ENCODE measurements at places on chromosomes 2 and 18.
A peak's percentile ranks its signal among the peaks of the same experiment; 100 is the strongest.

GRCh38 chr2:150204451-150204850 is 283.0 kb downstream of the RND3 start:
- DNase-seq = no peak

DNA sequence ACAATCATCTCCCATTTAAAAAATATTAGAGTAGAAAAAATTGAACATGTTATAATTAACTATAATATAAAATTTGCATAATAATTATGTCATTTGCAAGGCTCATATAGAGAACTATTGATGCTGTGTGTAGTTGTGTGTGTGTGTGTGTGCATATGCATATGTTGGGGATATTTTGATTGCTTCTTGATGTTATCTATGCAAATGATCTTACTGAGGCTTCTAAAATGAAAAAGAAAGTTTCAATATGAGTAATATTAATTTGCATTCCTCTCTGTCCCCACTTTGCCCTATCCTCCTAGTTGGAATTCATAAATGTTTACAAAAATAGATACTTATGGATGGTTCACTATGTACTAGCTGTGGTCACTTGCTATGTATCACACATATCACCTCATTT is 523.3 kb downstream of the TRIB2 start:
- no peak for DNase-seq

DNA sequence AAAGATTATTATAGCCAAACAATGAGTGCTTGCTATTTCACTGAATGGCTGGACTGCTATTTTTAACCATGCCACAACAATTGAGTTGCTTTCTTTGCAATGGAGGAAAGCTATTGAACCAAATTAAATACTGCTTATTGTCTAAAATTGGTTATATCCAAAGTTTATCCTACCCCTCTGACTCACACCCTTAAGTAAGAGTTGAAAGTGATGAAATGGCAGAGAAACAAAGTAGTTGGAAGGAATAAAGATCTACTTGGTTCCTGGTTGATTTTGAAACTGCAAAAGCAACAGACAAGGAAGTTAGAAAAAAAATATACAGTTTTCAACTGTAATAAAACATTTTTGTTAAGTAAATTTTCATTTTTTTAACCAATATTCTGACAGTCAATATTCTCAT is 47.5 kb downstream of the EML4 start:
- DNase-seq = no peak

DNA sequence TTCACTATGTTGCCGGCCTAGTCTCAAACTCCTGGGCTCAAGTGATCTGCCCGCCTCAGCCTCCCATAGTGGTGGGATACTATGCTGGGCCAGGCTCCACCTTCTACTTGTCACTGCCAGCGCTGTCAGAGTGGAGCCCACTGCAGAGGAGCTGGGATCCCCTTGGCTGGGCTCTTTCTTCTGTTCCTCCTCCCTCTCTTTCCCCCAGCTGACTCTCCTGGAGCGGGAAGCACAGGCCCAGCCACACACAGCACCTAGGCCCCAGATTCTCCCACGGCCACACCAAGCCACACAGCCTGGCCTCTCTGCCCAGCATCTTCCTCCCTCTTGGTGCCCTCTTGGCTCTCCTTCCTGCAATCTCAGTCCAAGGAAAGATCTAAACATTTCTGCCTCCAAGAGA is 3.7 kb upstream of the GAREM2 start:
- DNase-seq = no peak

- no peak for DNase-seq
These were observed 17.0 kb downstream of the DCAF17 start for GRCh38 chr2:171451074-171451473.

- no peak for DNase-seq
These were observed 162.4 kb downstream of the SCG2 start for GRCh38 chr2:223439786-223440185.

GRCh38 chr2:36069074-36069473 is 286.5 kb upstream of the CRIM1 start:
- DNase-seq = no peak

- DNase-seq = no peak
These were observed 205.2 kb upstream of the RGPD4 start for GRCh38 chr2:107621186-107622165.

DNA sequence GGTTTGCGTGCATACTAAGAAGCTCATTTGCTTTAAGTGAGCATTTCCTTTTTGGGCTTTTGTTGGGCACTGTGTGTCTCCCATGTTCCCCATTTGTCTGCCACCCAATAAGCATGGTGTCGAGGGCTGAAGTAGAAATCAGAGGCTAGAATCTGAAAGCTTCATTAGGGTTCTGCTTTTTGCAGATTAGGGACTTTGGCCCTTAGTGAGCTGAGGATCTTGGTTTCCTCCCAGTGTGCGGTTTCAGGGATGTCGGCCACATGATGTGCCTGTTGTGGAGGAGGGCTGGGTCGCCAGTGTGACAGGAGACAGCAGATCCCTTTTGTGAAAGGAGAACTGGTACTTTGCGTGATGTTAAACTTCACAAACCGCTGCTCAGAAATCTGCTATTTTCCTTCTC is 41.1 kb downstream of the PLEKHB2 start:
- DNase-seq = no peak

DNA sequence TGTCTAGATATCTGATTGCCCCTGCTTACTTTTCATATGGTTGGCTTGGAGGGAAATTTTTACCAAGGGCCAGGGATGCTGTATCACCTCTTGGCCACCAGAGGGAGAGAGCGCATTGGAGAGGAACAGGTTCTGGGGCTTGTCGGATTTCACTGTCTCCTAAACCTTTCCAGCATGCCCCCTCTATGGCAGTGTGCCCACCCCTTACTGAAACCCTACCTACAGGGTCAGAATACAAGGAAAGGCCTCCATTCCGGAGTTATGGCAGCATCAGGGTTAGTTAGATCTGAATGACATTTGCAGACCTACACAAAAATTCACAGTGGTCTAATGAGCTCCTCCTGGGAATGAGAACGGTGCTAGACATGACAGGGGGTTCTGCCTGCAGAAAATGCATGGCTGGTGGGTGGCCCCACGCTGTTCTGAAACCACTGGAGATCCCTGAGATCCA is 5.8 kb downstream of the SLC14A2 start:
- DNase-seq = peak; percentile 7

- no peak for DNase-seq
These were observed 48.7 kb upstream of the NBEAL1 start for GRCh38 chr2:202965810-202966460.

DNA sequence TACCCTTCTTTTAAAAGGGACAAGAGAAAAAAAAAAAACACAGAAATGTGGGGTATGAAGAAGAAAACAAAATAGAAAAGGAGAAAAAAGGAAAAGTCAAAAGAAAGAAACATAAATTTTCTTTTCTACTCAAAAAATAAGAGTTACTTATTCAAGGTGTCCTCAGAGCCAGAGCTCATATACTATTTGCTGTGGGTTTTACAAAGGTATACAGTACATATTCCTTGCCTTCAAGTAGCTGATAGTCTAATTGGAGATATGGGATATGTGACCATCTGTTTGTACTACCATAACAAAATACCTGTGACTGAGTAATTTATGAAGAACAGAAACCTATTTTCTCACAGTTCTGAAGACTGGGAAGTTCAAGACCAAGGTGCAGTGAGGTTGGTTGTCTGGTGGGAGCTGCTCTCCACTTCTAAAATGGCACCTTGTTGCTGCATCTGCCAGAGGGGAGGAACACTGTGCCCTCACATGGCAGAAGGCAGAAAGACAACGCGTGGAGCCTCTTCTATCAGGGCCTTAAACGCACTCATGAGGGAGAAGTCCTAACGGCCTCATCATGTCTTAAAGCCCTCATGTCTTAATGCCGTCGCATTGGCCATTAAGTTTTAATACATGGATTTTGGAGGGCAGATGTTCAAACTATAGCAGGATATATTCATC is 33.9 kb downstream of the NBAS start:
- no peak for DNase-seq

DNA sequence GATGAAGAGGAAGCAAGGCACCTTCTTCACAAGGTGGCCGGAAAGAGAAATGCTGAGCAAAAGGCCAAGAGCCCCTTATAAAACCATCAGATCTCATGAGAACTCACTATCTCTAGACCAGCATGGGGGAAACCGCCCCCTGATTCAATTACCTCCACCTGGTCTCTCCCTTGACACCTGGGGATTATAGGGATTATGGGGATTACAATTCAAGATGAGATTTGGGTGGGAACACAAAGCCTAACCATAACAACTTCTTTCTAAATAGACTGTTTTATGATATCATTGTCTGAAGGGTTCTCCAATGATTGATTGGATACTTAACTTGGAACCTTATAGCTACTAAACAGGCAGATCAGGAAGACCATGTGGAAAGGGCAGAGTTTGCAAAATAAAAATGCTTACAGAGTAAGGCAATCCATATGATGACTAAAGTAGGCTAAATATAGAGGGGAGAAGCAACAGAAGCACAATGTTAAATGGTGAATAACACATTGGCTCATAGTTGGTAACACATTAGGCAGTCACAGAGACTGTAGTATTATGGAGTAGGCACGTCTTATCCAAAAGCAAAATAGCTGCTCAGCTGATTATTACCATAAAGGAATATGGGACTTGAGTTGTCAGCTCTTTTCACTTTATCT is 179.0 kb downstream of the BARD1 start:
- DNase-seq = no peak

DNA sequence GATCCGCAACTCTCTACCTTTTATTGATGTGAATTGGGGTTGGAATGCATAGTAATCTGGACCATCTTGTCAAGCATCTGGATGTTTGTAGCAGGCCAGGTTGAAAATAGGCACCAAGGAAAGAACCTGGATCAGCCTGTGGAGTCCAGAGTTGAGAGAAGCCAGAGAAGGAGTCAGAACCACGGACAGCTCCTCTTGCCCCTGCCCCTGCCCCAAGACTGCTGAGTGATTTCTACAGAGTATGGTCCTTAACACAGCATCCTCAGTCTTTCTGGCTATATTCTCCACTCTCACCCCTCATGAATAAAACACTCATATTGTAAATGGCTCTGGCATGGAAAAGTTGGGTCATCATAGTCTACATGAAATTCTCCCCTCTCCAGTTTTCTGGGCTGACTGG is 154.6 kb downstream of the LOXHD1 start:
- no peak for DNase-seq

DNA sequence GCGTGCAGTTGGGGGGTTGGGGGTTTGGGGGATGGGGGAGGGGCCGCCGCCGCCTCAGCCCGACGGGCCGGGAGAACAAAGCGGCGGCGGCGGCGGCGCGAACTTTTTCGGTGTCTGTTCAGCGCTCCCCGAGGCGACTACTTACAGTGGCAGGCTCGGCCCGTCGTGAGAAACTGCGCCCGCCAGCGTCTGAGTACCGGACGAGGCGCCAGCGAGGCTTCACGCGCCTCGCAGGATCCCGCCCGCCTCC is 172 bp downstream of the PRKD3 start:
- DNase-seq = no peak

GRCh38 chr2:33529771-33530481 is 53.5 kb downstream of the RASGRP3 start:
- no peak for DNase-seq

DNA sequence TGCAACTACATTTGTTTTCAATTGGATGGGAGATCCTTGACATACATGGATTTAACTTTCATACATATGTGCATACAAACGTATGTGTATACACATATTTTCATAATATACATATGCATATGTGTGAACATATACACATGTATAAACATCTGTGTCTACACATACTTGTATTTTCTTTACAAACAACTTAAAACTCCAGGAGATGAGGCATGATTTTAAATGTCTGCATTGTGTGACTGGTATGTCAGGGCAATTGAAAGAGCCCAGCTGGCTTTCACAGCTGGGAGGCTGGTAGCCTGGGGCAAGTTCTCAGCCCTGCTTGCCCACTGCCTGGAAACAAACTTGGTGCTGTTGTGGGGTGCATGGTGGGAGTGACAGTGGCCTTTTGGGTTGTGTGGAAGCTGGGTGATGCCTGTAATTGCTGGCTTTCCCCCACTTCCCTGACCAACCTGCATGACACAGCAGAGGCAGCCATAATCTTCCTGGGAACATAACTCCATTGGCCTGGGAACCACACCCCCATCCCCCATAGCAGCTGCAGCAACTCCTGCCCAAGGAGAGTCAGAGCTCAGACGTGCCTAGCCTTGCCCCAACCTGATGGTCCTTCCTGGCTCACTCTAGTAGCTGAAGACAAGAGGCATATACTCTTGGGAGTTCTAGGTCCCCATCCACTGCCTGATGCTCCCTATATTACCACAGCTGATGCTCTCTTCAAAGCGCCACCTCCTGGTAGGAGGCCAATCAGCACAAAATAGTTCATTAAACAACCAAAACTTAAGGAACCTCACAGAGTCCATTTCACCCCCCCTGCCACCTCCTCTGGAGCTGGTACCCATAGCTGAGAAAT is 158.3 kb downstream of the CERS6 start:
- DNase-seq = no peak

- DNase-seq = no peak
These were observed 544.4 kb upstream of the DSEL start for GRCh38 chr18:68060871-68061270.

- DNase-seq = no peak
These were observed 254.9 kb upstream of the HS6ST1 start for GRCh38 chr2:128573531-128573930.

GRCh38 chr2:40859617-40860016 is 407.7 kb upstream of the SLC8A1 start:
- DNase-seq = no peak

DNA sequence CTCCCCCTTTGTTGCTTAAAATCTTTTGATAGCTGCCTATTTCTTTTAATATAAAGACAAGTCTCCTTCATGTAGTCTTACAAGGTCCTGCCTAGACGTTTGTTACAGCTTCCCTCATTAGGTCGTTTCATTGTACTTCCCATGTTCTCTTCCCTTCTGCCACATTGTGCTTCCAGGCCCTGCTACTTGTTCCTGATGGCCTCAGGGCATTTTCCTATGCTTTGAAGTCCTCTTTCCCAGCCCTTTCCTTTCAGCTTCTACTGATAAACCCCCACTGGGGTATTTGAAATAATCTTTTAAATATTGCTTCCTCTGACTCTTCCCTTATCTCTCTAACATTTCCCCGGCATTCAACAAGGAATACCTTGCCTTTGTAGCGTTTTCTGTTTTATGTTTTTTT is 67.4 kb downstream of the UBE2E3 start:
- no peak for DNase-seq

- DNase-seq = no peak
These were observed 182.2 kb downstream of the ZFP36L2 start for GRCh38 chr2:43044093-43044681.

DNA sequence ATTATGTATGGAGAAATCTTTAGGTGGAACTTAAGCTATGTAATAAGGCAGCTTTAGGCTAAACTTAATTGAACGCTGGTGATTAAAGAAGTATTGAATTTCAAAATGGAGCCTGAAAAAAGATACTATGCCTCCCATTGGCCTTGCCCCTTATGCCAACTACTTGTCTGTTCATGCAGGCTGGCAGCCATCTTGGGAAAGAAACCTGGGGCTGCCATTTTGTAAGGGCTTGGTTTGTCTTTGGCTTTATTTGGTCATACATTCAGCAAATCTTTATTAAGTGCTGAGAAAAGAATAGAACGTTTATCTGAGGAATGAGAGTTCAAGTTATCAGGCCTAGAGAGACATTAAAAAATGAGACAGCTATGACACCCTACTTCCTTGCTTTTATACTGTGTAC is 231.3 kb downstream of the KCNE4 start:
- DNase-seq = no peak

GRCh38 chr2:19649785-19650380 is 251.9 kb downstream of the TTC32 start:
- no peak for DNase-seq
